ENCODE measurements at places on chromosomes 3 and 15.

DNA sequence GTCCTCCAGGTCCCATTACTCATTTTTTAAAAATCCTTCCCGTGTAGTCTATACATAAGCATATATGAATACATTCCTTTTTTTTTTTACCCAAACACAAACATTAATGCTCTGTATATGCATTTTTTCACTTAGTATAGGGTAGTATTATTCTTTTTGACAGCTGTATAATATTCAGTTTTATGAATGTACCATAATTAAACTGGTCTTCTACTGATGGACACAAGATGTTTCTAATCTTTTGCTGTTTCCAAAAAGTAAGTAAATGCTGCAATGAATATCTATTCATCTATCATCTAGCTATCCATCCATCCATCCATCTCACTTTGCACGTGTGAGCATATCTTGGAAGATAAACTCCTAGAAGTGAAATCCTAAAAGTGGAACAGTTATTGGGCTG is 110.8 kb downstream of the IGF2BP2 start:
- no peak for DNase-seq

GRCh38 chr3:172079326-172079976 is 40.1 kb downstream of the FNDC3B start:
- no peak for DNase-seq

GRCh38 chr3:187738331-187739093 is 6.8 kb downstream of the BCL6 start:
- DNase-seq = peak; percentile 57

DNA sequence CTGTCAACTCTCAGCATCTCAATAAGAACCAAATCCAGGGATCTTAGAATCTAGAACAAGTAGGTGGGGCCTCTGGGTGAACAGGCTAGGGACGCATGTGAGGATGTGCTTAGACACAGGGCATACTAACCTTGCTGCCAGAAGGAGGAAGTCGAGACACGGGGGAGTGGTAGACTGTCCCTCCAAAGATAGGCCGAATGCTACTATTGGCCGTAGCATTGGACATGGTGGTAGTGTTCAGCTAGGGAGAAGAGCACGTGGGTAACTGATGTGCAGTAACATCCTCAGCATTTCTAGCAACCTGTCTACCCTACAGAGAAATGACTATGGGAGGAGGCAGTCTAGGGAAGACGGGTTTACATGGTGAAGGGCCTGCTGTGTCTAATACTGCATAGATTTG is 15.6 kb downstream of the RCCD1 start:
- DNase-seq = no peak

GRCh38 chr15:70754862-70755261 is 8.5 kb downstream of the UACA start:
- no peak for DNase-seq

GRCh38 chr3:21902956-21903355 is 151.9 kb upstream of the ZNF385D start:
- no peak for DNase-seq

DNA sequence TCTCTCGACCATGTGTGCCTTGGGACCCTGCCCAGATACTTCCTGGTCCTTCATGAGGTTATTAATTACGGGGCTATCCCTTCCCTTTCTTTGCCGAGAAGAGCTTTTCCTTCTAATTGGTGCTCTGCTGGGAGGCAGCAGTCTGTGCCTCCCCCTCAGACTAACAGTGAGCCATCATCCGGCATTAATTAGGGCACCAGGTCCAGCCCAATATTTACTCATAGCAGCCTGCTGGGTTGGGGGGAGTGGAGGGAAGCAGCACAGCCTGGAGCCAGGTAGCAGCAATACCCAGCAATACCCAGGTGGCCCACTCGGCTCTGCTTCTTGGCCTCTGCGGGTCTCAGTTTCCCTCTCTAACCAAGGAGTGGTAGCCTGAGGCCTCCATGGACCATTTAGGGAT is 20.1 kb downstream of the CACNA2D2 start:
- DNase-seq = no peak

GRCh38 chr15:39202641-39203040 is 378.2 kb upstream of the THBS1 start:
- no peak for DNase-seq

- DNase-seq = no peak
Measured at GRCh38 chr15:74338676-74339075, 28.8 kb downstream of the CYP11A1 start.

DNA sequence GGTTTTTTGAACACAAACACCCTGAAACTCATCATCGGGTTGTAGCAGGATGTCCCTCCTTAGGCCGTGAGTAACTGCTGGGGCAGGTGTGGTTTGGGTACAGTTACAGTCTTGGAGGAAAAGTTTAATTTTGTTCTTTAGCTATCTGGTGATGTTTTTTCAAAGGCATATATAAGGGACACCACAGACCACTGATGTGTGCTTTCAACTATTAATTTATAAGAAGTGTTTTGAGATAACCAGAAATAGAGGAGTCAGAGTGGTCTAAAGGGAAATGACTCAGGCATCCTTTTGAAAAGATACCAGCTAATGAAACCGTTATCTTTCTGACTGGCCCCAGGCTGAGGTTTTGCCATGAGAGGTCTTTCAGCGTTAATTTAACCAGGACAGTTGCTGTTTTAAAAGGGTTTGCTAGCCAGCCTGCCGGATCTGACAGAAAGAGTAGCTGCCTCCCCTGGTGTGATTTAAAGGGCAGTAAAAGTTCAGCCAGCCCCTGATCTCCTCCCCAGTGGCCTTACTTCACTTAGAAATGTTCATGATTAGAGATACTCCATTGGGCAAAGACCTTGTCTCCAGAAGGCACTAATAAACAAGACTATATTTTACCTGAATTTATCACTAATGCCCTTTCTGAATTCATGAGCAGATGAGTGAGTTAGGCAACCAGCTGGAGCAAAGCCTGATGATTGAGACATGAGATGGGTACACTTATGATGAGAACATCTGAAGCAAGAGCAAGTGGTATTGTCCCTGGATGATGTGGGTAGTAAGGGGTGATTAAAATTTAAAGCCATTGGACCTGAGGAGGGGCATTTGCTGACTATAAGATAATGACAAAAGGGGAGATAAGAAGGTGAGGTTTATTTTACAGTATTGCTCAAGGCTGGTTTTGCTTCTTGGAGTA is 482.5 kb upstream of the TBL1XR1 start:
- DNase-seq = no peak

- no peak for DNase-seq
Measured at GRCh38 chr15:67745073-67746006, 80.0 kb upstream of the SKOR1 start.

DNA sequence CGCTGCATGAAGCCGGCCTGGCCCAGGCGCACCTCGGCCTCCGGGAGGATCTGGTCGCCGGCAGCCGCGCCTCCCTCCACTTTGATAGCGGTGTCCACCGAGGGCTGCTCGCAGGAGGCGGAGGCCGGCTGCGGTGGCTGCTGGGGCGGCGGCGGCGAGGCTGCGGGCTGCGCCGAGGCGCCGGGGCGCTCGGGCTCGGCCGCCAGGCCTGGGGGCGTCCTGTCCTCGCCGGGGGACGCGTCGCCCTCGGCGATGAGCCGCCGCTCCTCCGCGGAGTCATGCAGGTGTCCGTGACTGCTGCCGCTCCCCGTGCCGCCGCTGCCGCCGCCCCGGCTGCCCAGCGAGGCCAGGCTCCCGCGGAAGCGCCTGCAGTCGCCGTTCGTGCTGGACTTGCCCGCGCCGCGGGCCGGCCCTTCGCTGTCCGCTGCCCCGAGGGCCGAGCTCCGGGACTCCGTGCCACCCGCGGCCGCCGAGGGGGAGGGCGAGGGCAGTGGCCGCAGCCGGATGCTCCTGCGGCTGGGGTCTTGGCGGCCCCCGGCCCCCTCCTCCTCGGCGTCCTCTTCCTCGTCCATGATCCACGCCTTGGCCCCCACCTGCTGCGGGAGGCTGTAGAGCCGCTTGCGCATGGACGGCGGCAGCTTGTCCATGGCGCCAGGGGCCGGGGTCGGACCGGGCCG is 996 bp downstream of the HCN4 start:
- no peak for DNase-seq

DNA sequence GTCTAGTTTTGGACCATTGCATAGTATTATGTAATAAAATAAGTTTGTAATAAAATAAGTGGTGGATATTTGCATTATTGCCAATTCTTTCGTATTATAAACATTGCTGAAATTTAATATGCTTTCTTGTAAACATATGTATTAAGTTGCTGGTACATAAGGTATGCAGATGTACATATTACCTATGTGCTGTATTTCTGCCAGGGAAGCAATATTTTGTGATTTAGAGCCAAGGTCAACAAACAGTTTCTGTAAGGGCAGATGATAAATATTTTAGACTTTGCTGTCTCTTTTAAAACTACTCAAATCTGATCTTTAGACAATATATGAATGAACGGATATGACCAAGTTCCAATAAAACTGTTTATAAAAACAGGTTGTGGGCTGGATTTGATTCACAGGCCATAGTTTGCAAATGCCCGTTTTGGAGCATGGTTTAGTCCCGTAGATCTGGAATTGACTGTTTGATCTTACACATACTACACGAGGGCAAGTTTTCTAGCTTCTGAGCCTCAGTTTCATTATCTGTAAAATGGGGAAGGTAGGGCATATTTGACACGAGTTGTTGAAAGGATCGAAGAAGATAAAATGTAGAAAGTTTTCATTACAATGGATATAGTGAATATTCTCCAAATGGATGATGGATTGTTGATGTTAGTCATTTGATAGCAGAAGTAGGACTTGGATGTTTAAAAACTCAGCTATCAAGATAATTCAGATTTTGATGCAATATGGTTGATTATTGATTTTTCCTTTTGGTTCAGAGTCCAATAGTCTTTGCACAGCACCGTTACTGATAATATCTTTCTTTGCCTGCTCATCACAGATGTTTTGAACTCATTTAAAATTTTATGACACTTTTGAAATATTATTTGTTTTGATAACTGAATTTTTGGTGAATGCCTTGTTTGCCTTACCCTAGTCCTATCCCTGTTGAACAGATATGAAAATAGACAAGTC is 394.6 kb downstream of the FEZF2 start:
- no peak for DNase-seq

- DNase-seq = no peak
Measured at GRCh38 chr15:54273928-54274327, 295.7 kb downstream of the UNC13C start.

- DNase-seq = no peak
Measured at GRCh38 chr15:79115986-79116665, 25.5 kb upstream of the RASGRF1 start.

- no peak for DNase-seq
Measured at GRCh38 chr3:25655659-25656058, 9.0 kb downstream of the TOP2B start.

DNA sequence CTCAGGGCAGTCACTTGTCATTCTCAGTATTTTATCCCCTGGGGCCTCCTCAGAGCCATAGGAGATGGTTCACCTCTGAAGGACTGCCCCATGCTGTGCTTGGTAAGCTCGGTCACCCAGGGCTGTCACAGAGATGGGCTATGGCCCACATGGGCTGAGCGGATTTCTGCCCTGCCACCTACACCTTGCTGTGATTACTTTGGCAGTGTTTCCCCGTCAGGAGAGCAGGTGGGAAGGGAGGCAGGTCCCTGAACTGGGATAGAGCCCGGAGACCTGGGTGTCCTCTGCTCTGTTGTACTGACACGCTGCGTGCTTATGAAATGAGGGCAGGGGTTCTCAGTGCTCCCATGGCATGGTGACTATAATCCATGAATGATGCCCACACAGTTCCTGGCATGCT is 48.9 kb downstream of the APBA2 start:
- DNase-seq = no peak

DNA sequence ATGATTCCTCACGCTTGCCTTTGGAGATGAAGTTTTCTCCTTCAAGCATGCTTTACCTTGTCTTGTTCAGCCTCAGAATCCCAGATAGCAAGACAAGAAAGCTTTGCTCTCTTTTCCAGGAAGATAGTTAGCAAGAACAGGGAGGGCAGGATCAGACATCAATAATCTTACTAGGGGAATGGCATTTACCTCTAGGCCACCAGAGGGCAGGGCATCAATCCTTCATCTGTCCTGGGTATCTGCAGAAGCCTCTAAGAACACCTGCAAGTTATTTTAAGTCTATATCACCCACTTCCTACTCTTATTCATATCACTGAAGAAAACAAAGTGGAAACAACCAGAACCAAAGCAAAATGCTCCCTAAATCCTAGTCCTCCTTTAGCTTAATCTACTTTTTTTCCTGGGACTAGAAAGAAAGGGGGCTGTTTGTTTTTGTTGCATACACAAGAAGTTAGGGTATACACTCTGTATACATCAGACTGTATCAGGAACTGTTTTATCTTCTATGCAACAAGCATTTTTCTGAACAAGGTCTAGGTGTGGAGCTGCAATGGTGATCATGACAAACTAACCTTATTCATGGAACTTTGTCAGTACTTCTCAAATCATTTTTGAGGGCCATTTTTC is 862.5 kb downstream of the CADM2 start:
- no peak for DNase-seq

GRCh38 chr15:96948981-96949380 is 618.5 kb downstream of the NR2F2 start:
- no peak for DNase-seq

All from effector memory CD4-positive, alpha-beta T cell (primary cell).